Peyer's patch (tissue), 4 donors: ENCODE measurements at places on chromosomes 3 and 15.

DNA sequence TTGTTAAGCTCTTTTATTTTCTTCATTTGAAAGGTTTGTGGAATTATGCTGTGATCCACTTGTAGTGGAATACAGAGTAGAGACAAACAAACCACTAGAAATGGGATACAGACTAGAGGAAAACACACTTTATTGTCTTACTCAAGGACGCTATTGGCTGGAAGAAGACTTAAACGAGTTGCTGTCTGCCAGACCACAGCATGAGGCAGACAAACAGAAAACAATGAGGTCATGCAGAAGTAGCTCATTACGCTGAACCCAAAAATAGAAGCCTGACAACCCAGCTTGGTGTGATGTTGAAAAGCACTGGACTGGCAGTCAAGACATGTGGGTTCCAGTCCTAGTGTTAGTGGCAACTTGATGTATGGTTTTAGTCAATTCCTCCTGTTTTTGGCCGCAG is 62.4 kb upstream of the P3H2 start:
- DNase-seq, result no peak

- DNase-seq, result no peak
These were observed 724.2 kb upstream of the CFAP20DC start for GRCh38 chr3:59774000-59774399.

DNA sequence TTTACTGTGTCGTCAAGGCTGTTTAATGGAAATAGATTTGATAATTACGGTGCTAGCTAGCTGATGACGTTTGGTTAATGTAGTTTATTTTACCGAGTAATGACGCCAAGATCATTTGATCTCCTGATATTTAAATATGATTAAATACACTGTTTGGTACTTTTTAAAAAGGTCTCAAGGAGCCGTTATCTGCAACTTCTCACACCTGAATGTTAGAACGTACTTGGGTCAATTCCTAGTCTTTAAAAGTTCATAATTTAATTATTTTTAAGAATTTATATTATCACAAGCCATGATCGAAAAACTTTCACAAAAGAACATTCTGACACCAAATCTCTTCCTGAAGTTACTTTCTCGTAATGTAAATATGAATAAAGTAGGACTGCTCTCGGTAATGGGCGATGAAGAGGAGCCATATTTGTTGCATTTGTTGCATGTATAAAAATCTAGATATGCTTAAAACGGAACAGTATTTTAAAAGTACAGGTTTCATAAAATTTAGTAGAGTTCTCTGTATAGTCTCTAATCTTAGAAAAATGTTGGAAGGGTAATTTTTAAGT is 16.2 kb upstream of the CHD2 start:
- no peak for DNase-seq

GRCh38 chr15:27545494-27546255 is 553.4 kb downstream of the OCA2 start:
- no peak for DNase-seq

GRCh38 chr3:42438758-42439157 is 28.3 kb upstream of the LYZL4 start:
- no peak for DNase-seq

GRCh38 chr3:63354160-63354559 is 76.1 kb downstream of the SYNPR start:
- no peak for DNase-seq
